ENCODE measurements at places on chromosomes 11 and 22.

DNA sequence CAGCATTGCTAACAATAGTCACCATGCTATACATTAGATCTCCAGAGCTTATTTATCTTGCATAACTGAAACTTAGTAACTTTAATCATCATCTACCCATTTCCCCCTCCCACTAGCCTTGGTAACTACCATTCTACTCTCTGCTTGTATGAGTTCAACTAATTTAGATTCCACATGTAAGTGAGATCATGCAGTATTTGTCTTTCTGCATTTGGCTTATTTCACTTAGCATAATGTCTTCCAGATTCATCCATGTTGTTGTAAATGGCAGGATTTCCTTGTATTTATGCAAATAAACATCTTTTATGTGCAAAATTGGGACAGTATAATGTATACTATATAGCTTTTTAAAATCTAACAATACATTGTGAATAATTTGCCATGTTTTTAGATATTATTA is 66.0 kb upstream of the ZBED5 start:
- DNase-seq: no peak

DNA sequence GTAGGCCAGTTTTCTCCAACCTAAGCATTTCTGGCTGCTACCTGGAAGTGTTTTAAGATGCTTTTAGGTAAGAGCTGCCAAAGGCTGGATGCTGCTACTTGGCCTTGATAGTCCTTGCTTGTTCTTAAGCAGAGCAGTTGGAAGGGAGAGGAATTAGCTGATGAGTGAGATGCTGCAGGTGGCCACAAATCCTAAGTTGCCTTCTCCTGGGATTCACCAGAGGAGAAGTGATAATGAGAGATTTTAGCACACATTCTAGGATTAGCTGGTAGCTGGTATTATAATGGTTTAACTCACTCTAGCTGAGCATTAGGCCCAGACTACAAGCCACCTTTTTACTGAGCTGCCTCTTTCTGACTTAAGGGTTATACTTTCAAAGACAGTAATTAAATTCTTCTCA is 442.9 kb upstream of the RAG2 start:
- no peak for DNase-seq

DNA sequence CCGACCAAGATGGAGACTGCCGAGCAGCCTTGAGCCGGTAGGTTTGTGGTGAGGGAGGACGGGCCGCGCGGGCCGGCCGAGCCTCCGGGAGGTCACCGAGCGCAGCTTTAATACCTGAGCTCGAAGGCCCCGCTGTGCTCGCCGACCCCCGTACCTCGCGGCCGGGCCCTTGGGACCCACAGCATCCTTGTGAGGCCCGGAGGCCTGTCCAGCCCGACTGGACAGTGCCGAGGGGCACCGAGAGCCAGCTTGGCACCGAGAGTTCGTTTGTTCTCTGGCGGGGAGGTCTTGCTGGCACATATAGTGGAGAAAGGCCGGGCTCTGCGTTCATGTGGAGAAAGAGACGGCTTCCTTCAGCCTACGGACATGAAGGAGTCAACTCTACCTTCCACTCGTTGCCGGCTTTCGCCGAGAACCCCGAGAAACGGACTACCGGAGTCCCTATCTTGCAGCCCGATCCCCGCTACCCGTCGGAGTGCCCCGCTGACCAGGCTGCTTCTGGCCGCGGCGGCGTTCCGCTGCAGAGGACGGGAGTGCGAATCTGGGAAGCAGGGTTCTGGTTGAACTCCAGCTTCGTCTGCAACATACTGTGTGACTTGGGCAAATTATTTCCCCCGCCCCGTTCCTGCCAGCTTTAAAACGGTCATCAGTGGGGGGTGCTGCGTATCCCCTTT is 349 bp downstream of the TSSC4 start:
- no peak for DNase-seq

- DNase-seq: no peak
Observed at GRCh38 chr22:27151407-27151806, 494.0 kb downstream of the MIAT start.

- DNase-seq: no peak
Observed at GRCh38 chr11:2096011-2096918, 42.9 kb downstream of the IGF2 start.

DNA sequence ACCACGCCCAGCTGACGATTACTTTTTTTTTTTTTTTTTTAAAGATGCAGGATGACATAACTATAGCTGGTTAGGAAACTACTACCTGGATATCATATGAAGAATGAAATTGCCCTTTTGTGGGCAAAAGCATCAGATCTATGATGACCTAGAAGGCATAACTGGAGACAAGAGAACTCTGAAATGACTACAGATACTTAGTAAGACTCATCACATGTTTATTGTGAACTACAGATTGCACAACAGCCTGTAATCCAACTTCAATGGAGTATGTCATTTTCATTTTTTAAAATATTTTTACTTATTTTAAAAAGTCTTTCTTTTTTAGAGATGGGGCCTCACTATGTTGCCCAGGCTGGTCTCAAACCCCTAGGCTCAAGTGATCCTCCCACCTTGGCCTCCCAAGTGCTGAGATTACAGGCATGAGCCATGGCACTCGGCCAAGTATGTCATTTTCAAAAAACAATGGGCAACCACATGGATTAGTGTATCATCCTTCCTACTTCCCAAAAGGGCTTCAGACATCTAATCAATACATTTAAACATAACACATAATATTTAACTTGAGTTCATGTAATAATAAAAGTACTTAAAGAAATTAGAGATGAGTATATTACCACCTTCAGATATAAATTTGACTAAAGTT is 3.3 kb downstream of the MTMR2 start:
- DNase-seq: no peak

DNA sequence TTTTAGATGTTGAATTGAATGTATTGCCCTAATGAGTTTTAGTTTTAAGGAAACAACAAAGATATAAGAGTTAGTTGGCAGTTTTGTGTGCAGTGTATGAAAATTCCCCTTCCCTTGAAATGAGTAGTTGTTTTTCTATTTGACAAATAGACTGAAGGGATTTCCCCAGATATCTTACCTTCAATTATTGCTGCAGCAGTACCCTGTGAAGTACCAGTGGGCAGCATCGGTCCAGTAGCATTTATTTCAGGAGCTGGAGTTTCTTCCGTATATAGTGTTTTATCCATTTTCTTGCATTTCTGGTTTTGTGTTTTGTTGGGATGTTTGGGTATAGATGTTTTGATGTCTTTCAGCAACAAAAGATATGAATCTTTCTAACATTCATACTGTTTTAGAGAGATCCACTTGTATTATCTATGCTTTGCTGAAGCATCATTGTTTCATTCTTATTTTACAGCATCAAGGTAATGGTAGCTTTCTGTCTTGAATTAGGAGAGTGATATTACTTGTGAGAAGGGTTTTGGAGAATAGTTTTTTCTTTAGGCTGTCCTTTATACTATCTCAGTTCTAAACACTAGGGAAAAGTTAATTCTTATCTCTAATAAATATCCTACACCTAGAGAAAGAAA is 7.4 kb downstream of the KMT2A start:
- no peak for DNase-seq

DNA sequence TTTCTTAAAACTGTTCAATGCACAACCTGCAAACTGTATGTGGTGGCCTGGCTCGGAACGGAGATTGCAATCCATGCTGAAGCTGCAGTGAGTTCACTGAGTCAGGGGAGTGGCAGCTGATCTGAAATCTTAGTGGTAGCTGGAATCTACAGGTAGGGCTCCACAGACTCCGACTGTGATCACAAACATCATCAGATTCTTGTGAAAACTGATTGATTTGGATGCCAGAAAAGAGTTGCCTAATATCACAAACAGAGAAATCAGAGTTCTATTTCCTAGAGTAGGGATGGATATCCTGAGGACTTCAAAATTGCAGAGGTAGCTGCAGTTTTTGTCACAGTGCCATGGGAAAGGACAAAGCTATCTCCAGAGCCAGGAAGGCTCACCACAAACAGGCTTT is 57.5 kb upstream of the SC5D start:
- no peak for DNase-seq

DNA sequence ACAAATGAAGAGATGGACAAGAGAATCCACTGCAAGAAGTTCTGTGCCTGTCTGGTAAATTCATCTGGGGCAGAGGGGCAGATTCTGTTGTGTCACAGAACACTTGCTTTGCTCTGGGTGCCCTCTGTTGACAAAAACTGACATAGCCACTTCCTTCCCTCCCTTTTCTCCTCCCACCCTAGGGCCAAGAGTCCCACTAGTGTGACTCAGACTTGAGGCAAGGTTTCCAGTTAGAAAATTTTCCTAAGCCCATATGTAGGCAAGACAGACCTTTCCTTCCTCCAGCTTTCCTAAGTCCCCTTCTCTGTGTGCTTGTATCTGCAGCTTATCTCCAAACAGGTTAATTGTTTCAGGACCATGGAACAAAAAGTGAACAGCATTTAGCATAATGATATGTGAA is 106.8 kb downstream of the RBFOX2 start:
- peak; percentile 82 for DNase-seq

DNA sequence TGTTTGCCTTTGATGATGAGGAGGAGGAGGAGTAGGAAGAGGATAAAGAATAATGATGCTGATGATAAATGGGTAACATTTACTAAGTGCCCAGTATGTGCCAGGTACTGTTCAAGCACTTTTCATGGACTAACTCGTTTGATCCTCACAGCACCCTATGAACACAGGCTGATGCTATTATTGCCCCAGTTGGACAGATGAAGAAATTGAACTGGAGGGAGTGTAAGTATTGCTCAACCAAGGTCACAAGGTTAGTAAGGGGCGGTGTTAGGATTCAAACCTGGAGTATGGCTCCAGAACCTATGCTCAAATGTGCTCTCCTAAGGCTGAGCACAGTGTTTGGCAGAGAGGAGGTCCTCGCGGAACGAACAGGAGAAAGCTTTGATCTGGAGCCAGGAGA is 78.6 kb downstream of the SYN3 start:
- no peak for DNase-seq

- DNase-seq: peak; percentile 80
Observed at GRCh38 chr22:40036591-40037225, 42.0 kb downstream of the FAM83F start.

DNA sequence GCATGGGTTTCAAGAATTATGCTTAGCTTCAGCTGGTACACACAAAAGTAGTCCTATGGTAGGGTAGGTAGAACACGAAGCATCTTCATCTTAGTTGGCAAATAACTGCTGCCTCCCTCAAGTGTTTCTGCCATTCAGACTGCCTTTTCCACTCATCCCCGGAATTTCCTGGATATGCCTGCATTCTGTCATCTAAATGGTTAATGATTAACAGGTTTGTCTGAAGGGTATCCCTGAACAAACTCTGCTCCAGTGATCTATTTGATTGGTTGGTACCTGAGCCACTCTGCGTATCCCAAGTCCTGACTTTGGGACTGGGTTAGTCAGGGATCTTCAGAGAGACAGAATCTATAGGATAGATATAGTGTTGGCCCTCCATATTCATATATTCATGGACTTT is 272.3 kb upstream of the RAG2 start:
- DNase-seq: no peak

DNA sequence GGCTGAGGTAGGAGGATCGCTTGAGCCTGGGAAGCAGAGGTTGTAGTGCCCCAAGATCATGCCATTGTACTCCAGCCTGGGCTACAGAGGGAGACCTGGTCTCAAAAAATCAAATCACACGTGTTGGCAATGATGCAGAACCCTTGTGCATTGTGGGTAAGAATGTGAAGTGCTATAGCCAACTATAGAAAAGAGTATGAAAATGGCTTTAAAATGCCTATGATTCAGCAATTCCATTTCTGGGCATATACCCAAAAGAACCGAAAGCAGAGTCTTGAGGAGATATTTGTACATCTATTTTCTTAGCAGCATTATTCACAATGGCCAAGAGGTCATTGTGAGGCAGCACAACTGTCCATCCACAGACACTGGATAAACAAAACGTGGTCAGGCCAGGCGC is 2.6 kb upstream of the FADS3 start:
- DNase-seq: no peak

GRCh38 chr22:41446057-41446501 is 522 bp downstream of the TOB2 start:
- DNase-seq: no peak

- DNase-seq: no peak
Observed at GRCh38 chr11:118476676-118477075, 40.4 kb downstream of the KMT2A start.

GRCh38 chr22:17192186-17192585 is 27.0 kb downstream of the ADA2 start:
- DNase-seq: no peak

GRCh38 chr11:61123775-61124571 is 21.7 kb downstream of the CD5 start:
- DNase-seq: no peak

DNA sequence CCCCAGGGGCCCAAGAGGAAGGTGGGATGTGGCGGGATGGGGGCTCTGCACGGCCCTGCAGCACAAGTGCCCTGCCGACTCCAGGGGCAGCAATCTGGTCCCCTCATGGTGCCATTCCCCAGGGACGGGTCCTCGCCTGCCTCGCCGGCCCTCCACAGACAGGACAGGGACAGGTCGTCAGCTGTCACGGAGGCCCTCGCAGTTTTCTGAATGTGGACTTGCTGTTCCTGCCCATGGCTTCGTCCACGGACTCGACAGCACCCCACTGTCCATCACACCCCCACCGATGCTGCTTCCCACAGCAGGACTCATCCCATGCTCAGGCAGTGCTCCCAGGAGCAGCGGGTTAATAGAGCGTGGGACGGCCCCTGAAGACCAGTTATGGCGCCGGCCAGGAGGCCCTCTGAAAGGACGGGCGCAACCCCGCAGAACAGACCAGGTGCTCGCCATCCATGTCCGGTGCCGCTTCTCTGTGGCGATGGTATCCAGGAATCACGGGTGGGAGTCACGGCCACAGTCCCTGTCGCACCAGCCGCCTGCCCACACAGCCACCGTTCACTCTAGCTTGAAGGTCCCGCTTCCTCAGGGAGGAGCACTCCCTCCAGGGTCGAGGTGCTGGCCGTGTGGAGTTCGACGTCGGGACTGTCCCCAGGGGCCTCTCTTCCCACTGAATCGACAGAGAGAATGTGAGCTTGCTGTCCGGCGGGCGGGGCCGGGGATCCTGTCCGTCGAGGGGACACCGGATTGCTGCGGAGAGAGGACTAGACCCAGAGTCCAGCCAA is 18.5 kb upstream of the MUC2 start:
- DNase-seq: no peak

DNA sequence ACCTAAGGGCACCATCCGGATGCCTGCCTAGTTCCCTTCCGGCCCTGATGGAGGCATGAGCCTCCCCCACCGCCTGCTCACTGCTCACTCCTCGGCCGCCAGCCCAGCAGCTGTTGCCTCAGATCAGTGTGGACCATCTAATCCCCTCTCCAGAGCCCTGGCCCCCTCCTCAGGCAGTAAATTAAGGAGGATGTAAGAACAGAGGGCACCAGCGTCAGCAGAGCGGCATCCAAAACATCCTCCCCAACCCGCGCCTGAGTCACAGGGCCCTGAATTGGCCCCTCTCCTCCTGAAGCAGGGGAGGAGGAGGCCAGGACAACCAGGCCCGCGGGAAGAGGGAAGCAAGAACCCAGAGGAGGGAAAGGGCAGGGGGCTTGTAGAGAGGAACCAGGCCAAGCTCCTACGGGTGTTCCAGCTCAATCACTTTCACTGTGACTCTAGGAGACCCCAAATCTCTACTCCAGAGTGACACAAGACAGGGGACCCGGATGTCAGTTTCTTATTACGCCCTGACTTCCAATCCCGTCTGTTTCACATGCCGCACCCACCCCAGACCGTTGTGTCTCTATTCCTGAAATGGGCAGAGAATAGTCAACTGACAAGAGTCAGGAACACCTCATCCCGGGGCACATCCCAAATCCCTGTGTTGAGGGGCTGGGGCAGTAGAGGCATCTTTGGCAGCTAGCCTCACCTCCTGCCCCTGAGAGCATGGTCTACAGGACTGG is 31.3 kb upstream of the MYOD1 start:
- DNase-seq: no peak

- DNase-seq: no peak
Observed at GRCh38 chr11:114163830-114164401, 104.4 kb downstream of the ZBTB16 start.

All from ELF-1 (cell line).